ENCODE measurements at places on chromosomes 1 and 21.

GRCh38 chr1:184854036-184854435, 99.4 kb upstream of the EDEM3 start:
- no peak for DNase-seq

- no peak for DNase-seq
These were observed 39.8 kb downstream of the MTR start for GRCh38 chr1:236834876-236835275.

GRCh38 chr1:198595765-198596164, 43.1 kb upstream of the PTPRC start:
- DNase-seq: no peak

DNA sequence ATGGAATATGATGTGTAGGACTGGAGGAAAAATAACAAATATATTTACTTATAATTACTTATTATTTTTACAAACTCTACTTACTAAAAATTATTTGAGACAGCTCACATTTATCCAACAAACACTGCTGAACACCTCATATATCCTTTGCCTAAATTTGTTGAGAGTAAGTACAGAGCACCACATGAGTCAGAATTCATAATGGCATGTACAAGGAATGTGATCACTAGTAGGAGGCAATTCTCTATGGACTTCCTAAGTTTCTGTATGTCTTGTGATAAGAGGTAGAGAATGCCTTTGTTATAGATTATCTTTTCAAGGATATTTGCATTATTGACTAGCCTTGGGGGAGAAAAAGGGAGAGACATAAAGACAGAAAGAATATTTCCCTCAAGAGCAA, 8.2 kb upstream of the ST6GALNAC3 start:
- DNase-seq: no peak

DNA sequence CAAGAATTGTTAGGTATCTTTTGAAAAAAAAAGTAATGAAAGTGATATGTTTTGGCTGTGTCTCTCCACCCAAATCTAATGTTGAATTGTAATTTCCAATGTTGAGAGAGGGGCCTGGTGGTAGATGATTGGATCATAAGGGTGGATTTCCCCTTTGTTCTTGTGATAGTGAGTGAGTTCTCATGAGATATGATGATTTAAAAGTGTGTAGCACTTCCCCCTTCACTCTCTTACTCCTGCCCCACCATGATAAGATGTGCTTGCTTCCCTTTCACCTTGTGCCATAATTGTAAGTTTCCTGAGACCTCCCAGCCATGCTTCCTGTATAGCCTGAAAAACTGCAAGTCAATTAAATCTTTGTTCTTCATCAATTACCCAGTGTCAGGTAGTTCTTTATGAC, 70.7 kb downstream of the XCL2 start:
- DNase-seq: no peak
